ENCODE measurements at places on chromosomes 3 and 15.

DNA sequence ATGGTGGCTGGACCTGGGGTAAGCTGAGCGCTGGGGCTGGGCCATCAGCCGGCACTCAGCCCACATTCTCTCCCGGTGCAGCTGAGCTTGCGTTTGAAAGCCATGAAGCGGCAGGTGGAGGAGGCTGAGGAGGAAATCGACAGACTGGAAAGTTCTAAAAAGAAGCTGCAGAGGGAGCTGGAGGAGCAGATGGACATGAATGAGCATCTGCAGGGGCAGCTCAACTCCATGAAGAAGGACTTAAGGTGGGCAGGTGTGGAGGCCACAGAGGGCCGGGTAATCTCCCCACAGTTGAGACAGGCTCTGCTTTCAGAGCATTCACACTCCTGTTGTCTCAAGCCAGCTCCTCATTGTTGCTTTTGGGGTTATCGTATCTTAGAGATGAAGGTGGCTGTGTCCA lies 45.7 kb upstream of the MYZAP start:
- no peak for DNase-seq

DNA sequence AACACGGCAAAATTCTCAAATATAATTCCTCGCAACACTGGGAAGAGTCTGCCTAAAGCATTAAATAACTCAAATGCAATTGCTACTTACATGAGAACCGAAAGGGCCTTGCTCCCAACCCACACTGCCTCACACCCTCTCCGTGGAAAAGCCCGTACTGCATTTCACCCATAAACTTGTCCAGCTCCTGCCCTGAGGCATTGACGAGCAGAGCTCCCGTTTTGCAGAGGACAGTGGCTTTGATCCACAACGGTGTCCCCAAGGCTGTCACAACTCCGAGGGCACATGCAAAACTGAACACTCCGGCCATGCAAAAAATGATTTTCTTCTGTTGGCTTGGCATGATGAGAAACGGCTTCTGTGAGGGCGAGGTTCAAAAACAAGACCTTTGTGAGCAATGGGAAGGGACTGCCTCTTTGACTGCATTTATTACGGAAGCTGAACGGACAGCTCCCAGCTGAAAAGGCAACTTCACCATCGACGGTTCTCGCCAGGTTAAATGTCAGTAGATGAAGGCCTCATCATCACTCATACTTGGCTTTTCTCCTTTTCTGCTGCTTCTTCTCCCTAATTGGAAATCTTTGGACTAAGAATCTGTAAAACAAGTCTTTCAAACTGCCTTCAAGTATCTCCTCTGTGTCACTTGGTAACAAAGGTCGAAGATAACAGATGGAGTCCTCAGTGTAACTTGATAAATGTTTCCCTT lies at the start of gene CLRN1:
Gene CLRN1, minus strand, starts transcription at position 362 of the 706 bp plus-strand sequence. Its CDS starts 19 bp downstream, at position 343.
- DNase-seq, result no peak

DNA sequence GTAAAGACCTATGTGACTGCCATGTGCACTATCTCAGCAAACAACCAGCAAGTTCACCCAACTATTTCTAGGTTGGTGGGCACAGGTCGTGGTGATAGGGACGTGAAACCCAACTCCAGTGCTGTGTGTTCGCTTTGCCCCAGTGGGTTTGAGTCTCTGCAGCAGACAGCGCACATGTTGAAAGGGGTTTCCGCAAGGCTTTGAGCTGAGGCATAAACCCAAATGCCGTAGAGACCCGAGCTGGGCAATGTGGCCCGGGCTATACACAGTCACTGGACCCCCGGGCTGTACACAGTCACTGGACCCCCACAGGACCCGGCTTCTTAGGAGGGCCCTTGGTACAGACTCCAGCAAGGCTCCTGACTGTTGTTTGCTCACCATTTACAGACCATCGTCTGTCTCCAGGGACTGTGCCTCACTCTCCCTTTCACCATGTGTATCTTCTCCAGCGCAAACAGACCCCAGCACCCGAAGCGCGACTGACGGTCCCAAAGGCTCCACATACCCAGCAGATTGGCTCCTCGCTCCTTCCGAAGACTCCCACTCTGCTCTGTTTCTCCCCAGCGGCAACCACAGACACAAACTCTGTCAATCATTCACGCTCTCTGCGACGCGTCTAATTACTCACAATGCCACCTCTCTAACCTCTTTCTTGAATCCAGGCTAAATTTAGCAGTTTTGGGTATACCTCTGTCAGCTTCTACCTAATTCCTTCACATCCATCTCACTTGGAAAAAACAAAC lies 31.2 kb downstream of the PCSK6 start:
- DNase-seq, result no peak

DNA sequence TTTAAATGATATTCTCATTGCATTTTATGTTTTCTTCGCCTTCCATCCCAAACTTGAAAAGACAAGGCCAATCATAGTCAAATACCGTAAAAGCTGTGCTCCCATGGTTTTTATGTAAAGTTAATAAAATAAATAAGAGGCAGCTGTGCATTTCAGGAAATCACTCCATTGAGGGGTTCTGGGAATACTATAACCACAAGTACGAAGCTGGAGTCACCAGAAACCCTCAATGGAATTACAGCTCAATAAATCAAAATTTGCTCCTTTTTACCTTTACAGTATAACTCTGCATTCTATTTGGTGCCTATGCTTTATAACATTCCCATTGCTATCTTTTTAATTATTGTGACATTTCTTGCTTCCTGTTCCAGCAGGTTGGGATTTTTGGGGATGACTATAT lies 77.2 kb downstream of the C3orf38 start:
- DNase-seq, result no peak

DNA sequence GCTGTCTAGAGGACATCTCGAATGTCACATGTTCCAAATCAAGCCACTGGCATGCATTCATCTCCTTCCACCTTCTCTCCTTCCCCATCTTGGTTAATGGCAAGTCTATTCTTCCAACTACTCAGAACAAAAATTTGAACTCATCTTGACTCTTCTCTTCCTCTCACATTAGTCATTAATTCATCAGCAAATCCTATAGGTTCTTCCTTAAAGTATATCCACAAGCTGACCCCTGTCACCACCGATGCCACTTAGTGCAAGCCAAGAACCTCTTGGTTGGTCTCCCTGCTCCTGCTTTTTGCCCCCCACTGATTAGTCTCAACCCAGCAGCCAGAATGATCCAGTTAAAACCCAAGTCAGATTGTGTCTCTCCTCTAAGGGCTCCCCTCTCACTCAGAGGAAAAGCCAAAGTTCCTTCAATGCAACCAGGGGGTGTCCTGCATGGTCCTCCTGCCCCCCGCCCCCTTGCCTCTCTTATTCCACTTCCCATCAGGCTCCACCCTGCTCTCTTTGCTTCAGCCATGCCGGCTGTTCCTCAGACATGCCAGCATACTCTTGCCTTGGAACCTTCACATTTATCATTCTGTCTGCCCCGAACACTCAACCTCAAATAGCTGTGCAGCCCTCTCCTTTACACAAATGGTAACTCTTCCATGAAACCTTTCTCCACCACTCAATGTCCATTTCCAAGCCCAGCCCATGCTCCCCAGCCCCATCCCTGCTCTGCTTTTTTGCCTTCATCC lies 1.0 kb upstream of the GALNT15 start:
- DNase-seq, result no peak

DNA sequence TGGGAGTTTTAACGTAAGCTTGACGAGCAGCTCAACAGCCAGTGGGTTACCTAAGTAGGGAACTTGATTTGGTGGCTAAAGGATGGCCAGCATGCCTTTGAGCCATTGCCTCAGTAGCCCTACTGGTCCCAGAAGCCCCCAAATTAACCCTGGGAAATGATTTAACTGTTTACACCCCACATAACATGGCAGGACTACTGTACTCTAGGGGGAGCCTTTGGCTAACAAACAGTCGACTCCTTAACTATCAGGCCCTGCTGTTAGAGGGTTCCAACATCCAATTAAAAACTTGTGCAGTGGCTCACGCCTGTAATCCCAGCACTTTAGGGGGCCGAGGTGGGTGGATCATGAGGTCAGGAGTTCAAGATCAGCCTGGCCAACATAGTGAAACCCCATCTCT lies 9.4 kb upstream of the SMCO1 start:
- DNase-seq, result no peak

DNA sequence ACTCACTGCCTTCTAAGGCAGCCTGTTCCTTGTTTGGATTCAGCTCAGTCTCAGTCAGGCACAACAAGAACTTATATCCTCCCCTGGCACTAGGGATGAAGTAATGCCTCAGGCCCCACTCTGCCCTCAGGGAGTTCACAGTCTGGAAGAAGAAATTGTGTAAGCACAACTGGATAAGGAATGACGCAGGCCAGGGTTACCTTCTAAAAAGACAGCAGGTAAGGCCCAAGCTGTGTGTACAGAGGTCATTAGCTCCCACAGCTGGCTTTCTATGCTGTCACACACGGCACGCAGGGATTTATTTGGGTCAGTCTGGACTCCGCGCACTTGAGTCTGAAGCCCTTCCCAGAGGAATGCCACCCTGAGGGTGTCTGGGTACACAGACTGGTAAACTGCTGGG lies 82.9 kb downstream of the IQSEC1 start:
- DNase-seq, result no peak

GRCh38 chr15:56724232-56724631 lies 9.1 kb downstream of the ZNF280D start:
- DNase-seq, result no peak

DNA sequence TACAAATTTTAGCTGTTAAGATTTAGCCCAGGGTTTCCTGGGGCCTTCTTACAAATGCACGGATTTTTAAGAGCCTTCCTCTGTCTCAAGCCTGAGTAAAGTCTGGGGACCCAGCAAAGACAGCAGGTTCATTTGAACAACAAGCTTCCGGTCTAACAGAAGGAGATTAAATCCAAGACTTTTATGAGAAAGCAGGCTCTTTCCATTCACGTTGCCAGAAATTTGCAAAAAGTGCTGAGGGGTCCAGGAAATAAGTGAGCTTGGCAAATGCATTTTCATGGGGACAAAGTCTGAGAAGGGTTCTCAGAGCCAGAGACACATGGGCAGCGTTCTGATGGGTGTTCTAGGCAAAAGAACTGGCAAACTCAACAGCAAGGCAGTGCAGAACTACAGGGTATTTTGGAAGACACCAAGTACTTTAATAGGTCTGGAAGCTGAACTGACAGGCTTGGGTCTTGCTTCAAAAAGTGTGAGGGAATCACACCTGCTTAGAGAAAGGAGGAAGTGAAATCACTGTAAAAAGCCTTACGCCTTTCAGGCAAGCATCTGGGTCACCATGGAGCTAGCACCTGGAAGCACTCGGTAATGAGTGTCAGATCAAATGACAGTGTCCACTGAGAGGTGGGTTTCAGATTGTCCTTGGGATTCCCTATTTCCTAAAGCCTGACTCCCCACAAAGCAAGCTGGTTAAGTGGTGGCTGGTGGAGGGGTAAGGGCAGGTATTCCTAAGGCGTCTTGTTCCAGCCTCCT lies 115.8 kb upstream of the ARHGEF3 start:
- DNase-seq, result no peak

DNA sequence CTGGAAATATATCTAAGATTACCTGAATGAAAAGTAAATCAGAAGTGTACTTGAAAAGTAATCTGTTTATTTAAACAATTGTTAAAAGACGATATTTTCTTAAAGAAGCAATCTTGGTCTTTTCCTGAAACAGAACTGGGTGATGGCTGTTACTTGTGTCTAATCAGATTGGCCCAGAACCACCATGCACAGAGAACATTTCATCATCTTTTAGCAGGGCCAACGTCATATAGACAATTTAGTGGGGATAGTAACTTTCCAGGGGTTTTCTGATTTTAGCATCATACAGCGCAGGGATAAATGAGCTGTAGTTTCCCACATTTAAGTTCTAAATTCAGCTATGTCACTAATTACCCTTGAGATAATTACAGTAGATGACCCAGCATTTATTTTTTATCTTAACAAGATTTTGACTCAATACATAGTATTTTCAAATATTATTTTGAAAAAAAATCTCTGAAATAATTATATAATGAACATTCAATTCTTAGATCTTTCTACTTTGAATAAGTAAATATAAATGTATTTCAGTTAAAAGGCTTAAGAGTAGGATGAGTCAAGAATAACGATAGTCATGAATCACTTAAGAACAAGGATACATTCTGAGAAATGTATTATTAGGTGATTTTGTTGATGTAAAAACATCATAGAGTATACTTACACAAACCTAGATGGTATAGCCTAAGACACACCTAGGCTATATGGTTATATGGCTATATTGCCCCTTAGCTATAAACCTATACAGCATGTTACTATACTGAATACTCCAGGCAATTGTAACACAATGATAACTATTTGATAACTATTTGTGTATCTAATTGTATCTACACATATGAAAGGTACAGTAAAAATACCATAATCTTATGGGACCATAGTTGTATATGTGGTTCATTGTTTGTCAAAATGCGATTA lies 103.8 kb upstream of the MME start:
- no peak for DNase-seq

DNA sequence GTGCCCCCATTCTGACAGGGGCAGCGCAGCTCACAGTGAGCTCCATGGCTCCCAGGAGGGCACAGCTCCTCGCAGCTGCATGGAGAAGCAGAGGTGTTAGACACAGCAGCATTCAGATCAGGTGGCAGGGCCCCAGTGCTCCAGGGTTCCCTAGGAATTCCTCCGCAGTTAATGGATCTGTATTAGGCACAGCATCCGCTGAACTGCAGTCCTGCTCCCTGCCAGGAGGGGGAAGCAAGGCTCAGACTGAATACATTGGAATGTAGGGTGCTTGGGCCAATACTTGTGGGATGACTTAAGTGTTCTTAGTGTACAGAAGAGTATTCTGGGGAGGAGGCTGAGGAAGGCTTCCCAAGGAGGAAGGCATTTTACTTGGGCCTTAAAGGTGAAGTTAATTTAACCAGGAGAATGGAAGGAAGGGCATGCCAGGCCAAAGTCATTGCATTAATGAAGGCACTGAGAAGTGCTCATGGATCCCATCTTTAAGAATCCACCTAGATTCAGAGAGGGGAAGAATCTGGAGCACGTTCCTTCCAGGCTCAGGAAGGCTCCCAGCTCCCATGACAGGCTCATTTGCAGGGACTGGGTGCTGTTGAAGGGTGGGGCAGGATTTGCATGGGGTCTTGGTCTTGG lies 111.6 kb downstream of the RAB11A start:
- DNase-seq, result peak; percentile 30

GRCh38 chr3:119588112-119588511 lies 8.8 kb downstream of the ADPRH start:
- no peak for DNase-seq

DNA sequence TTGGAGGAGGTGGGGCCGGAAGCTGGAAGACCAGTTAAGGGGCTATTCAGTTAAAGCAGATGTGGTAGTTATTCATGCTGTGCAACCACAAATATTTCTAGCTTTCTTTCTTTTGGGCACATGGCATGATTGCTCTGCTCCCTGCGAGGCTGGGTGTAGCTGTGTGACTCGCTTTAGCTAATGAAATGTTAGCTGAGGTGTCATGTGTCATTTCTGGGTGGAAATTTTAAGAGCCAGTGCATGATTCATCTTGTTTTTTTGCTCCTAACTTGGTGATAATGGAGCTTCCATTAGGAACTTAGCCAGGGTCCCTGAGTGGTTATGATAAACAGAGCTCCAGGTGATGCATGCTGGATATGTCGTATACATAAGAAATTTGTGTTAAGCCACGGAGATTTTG lies 300.6 kb downstream of the SATB1 start:
- DNase-seq, result peak; percentile 38

Data from NCI-H2081 (cell line).